ENCODE measurements at places on chromosomes 3 and 15.

DNA sequence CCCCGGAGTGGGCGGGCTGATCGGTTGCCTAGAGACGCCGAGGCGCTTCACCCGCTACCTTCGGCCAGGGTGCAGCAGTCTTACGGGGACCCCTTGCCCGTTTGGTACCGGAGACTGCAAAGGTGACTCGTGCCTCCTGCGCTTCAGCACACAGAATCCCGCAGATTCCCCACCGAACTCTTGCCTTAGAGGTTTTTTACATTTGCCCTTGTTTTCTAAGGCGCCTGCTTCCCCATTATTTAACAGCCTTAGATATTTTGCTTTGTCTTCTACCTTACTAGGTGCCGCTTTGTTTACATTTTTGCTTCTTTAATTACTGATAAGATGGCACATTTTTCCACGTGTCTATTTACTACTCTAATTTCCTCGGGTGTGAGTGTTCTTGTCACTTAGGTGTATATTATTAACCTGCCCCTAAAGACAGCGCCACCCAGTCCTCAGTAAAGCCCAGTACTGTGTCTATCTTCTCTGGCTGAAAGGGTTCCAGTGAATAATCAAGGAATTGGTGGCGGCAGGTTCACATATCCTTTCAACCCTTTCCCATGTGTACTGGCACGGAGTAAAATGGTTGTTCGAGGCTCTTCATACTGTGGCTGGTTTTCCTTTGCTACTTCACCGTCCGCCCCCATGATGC is 573 bp upstream of the CEP152 start:
- no peak for DNase-seq

GRCh38 chr3:178181784-178182183 is 354.5 kb upstream of the KCNMB2 start:
- no peak for DNase-seq

GRCh38 chr3:126118591-126118990 is 34.7 kb upstream of the SLC41A3 start:
- no peak for DNase-seq

DNA sequence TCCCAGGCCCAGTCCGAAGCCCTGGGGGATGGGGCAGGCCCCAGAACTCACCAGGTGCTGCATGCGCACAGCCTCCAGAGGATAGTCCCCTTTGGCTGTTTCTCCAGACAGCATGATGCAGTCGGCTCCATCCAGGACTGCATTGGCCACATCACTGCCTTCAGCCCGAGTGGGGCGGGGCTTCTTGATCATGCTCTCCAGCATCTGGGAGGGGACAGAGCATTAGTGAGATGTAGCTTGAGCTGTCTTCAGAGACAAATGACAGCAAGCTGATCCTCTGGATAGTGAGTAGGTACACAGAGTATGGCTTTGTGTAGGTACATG is 9.1 kb upstream of the GRAMD2A start:
- DNase-seq, result no peak

- DNase-seq, result no peak
Observed at GRCh38 chr3:176767385-176767784, 429.9 kb downstream of the TBL1XR1 start.

- no peak for DNase-seq
Observed at GRCh38 chr3:28905798-28906197, 375.1 kb upstream of the RBMS3 start.

DNA sequence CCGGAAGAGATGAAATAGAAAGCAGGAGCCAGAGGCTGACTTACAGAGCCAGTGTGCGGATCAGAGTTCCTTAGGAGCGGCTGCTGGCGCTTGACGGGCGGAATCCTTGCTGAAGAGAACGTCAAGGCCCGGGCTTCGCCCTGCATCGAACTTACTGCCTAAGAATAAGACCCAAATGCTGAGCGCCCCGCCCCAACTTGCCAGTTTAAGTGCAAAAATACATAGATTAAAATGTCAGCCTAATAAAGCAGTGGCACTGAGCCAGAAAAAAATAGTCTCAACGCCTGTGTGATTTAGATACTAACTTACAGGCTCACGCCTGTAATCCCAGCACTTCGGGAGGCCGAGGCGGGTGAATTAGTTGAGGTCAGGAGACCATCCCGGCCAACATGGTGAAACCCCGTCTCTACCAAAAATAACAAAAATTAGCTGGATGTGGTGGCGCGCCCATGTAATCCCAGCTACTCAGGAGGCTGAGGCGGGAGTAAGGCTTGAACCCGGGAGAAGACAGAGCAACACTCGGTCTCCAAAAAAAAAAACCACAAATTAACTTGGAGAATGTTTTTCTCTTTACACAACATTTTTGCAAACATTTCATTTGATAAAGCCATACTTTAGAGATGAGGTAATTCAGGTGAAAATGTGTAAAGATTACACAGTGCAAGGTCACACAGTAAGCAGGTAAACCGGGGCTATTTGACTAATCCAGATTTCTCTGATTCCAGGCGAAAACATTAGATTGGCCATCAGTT is 1.2 kb upstream of the UBP1 start:
- DNase-seq, result no peak

GRCh38 chr3:40451551-40451950 is 5.6 kb upstream of the RPL14 start:
- DNase-seq, result no peak

DNA sequence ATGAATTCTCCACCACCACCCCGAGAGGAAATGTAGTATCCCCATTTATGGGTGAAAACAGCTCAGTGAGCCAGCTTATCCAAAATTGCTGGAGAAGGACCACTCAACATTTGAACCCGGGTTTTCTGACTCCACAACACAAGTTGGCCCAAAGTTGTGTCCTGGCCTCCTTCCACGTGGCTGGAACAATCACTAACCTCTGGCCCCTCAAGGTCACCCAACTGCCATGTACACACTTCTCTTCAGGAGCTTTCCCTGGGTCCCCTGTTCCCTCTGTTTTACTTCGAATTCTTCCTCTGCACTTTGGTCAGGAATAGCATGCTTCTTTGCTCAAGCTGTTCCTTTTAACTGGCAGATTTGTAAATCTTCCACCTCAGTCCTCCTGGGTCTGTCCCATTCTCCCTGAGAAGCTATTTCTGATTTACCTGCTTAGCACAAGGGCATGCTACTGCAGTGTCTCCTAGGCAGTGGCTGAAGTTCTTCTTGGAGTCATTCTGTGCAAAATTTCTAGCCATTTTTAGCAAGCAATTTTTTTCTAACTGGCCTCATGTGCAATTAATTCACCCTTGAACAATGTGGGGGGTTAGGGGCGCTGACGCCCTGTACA is 39.2 kb downstream of the TRIM71 start:
- DNase-seq, result no peak

- DNase-seq, result no peak
Observed at GRCh38 chr3:12495749-12496452, 11.6 kb downstream of the TSEN2 start.

- no peak for DNase-seq
Observed at GRCh38 chr3:147404000-147404799, 2.1 kb downstream of the ZIC4 start.

DNA sequence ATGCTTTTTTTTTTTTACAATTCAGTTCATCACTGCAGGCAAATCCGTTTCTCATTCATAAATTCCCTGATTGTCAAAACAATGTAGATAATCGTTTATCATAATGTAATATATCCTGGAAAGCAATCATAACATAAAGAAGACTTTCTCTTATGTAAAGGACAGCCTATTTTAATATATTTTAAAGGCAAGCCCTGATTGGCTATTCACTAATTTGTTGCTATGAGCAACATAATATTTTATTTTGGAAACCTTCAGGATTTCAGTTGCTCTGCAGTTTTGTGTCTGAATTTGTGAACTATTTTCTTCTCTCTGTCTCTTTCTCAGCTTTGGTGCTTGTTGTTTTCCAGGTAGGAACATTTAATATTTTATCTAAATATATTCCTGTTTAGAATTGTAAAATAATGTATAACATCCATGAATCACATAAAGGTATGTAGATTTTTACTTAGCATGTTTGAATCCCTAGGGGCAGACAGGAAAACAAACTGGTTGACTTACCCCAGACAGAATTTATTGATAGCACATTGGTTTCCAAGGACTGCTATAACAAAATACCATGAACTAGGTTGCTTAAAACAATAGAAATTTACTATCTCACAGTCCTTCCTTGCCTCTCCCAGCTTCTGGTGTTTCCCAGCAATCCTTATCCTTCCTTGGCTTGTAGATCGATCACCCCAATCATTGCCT is 253.5 kb downstream of the CDIN1 start:
- DNase-seq, result no peak

DNA sequence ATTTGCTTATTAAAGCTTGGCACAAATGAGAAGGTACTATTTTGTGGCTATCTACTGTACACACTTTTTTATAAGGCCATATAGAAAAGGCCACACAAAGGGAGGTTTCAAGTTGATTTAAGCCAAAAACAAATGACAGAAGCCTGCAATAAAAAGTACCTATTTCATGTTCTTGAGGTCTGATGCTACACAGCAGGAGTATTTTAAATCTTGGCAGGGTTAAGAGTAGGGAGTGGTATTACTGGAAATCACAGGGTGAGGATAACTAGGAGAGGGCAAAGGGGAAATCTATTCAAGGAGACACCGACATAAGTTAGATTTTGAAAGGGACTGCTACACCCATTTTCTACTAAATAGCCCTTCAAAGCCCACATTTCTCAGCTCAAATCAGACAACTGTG is 146.2 kb downstream of the GREM1 start:
- no peak for DNase-seq

- DNase-seq, result no peak
Observed at GRCh38 chr15:59257140-59257539, 50.5 kb downstream of the LDHAL6B start.

- no peak for DNase-seq
Observed at GRCh38 chr3:13840456-13840855, 39.4 kb downstream of the WNT7A start.

DNA sequence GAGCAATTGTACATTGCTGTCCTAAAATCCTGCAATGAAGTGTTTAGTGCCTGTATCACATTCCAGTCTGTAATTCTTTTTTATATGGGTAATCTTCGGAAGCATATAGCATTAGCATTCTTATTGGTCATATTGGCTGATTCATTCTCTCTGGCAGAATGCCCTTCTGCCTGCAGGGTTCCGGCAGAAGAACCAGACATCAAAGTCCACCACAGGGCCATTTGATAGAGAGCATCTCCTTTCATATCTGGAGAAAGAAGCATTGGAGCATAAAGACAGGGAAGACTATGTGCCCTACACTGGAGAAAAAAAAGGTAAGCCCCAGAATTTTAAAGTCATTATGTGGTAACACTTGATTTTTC is 39.6 kb downstream of the TMOD3 start:
- no peak for DNase-seq

DNA sequence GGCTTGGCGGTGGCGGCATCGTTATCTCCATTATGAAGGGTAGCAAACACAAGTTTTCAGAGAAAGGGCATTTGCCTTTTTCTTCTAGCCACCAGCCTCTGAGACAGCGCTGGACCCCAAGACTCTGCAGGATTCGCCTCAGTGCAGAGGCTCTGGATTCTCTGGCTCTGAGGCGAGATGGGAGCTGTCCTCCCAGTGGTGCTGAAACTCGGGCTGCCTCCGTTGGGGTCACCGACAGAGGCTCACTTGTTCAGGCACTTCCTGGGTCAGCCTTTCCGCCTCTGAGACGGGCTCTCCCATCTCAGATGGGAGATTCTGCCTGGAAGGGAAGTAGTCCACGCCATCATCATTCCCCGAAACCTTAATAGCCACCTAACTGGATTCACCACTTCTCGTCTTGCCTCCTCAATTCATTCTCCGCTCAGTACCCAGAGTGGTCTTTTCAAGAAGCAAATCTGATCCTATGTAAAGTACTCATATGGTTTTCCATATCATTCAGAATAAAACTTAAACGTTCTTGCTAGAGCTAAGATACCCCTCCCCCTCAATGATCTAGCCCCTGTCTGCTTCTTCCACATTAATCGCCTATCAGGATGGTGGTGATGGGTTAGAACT is 76.9 kb downstream of the RHCG start:
- no peak for DNase-seq

DNA sequence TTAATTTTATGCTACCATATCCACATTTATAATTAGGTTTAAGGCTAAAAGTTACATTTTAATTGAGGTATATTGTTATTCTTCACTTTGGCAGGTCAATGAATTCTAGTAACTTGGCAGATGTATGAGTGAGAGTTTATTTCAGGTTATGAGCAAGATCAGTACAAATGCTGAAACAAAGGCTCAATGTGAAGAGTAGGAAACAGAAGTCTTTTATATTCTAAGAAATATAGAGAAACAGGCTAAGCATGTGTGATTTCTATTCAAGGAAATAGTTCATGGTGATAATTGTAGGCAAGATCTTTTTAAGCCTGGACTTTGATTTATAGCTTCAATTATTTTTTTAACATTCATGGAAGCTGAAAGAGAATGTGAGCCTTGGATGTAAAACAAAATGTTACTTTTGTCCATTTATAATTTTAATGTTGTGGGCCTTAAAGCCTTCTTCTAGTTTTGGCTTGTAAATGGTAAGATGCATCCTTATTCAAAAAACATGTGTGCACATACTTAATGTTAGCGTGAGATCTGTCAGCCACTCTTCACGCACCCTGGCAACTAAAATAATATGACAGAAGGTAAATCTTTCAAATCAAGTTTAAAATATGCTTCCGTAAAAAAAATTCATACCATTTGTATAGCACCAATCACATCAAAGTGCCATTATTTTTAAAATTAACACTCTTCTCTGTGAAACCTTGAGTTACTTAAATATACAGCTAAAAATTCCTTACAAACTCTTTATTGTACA is 22.8 kb upstream of the OSTN start:
- no peak for DNase-seq

- DNase-seq, result no peak
Observed at GRCh38 chr3:128714887-128715491, 11.0 kb upstream of the RAB7A start.

- no peak for DNase-seq
Observed at GRCh38 chr3:148962513-148962912, 28.8 kb upstream of the GYG1 start.

DNA sequence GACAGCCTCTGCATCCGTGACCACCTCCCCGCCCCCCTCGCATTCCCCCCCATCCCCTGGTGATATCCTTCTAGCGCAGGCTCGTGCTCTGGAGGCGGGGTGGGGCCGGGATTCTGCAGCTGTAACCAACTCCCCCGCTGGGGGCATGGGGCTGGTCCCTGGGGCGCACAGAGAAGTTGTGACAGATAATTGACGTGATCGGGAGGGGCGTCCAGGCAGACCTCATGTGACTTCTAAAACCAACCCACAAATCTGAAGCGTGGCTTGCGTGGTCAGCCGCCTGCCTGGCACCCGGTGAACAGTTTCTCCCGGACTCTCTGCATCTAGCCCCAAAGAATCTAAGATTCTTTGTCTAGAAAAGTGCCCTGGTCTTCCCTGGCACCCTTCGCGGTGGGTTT is 100.6 kb upstream of the IGF1R start:
- DNase-seq, result no peak

All from stimulated activated CD4-positive, alpha-beta T cell treated with anti-CD3 and anti-CD28 coated beads, Interleukin-12 subunit alpha, Interleukin-12 subunit beta, amount 100 ng/mL, for 48 hours (primary cell).